Endothelial cell of coronary artery (primary cell): ENCODE measurements at places on chromosomes 3 and 15. TPM values are rescaled to one million over a fixed set of nuclear protein-coding genes. Genes with fewer than 3 reads are reported as not detected.

The ANKRD63 gene
- 0.09 TPM in 2 replicates for total RNA-seq

The CDC25A gene
- 5.9 and 12.4 TPM in 2 replicates for total RNA-seq

The SHC4 gene
- total RNA-seq: 0.09 and 0.54 TPM in 2 replicates

The CMTM8 gene
- 1.3 and 1.4 TPM in 2 replicates for total RNA-seq

The NCKIPSD gene
- 4.7 and 6.9 TPM in 2 replicates for total RNA-seq
